Activated CD4-positive, alpha-beta T cell treated with anti-CD3 and anti-CD28 coated beads for 4 hours (primary cell): ENCODE measurements at places on chromosomes 6 and 20.

GRCh38 chr6:13473768-13474165 lies 13.6 kb downstream of the GFOD1 start:
- DNase-seq, result no peak

- DNase-seq, result no peak
Observed at GRCh38 chr6:164214066-164214465, 799.5 kb downstream of the QKI start.

DNA sequence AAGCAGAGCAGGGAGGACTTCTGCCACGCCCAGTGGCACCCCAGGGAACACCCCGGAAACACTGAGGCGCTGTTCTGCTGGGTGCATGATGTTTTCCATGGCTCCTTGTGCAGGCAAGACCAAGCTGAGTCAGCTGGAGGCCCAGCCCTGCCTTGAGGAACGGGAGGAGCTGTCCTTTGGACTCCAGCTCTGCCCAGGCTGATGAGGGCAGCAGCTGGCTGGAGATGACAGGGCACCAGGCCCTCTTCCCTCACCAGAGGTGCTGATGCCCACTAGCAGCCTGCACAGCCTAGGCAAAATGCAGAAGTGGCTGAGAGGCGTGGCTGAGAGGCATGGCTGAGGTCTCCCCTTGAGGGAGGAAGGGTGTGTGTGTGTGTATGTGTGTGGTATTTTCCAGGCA lies 2.4 kb downstream of the C6orf132 start:
- DNase-seq, result no peak

DNA sequence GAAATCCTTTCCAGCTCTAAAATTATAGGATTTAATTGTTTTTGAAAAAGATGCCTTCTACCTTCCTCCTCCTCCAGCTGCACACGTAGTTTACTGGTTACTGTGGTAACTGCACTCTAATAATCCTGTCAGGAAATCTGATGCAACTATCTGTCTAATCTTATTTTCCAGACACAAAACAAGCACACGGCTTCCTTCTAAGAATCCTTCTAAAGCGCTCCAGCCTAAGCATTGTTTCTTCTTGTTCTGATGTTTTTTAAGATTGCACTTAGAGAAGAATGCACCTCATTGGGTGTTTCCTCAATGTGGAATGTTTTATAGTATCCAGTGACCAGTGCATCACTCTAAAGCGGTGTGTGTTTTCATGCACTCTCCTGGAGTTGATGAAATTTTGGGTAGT lies 63.6 kb downstream of the CARMIL1 start:
- DNase-seq, result no peak

DNA sequence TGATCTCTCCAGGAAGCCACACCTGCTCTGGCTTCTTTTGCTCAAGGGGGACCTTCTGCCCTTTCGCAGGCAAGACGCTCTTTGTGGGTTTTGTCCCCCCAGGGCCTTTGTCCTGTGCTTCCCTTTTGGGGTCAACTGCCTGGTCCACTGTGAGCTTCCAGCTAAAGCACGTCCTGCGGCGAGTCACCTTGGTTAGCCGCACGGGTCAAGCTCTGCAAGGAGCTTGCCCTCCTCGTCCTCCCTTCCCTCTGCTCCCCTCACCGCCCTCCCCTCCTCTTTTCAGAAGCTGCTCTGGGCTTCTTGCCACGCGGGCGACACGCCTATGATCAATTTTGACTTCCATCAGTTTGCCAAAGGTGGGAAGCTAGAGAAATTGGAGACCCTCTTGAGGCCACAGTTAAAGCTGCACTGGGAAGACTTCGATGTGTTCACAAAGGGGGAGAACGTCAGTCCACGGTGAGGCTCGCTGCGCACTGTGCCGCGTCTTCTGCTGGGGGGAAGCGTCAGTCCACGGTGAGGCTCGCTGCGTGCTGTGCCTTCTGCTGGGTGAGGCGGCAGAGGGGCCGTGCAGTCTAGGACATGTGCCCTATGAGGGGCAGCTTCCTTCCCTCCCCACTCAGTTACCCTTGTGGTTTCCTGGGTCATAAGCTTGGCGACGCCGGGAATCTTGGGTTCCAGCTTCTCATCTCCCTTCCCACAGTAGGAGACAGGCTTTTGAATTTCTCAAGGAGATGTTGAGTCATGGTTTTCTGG lies 80.2 kb downstream of the SYNJ2 start:
- no peak for DNase-seq
